ENCODE measurements at places on chromosomes 2 and 18.
A peak's percentile ranks its signal among the peaks of the same experiment; 100 is the strongest.

DNA sequence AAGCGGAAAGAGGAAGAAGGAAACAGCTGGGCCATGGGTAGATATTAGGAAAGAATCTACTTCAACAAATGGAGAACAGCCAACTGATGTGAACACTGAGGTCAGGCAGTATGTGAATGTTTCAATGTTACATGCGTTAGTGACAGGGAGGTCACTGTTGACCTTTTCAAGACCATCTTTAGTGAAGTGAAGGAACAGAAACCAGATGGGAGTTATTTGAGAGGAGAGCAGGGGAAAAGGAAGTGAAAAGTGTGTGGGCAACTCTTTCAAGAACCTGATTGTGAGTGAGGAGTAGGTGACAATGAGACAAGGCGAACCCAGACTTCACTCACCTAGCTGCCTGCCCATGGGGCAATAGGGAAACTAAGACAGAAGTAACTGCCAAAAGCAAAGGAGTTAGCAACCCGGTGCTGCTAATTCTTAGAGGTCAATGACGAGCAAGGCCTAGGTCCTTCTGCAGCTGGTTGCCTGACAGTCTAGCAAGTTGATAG is 67.0 kb downstream of the SP3 start:
- no peak for DNase-seq

GRCh38 chr18:51383116-51383515 is 185.6 kb upstream of the MEX3C start:
- DNase-seq = no peak

- DNase-seq = peak; percentile 64
Observed at GRCh38 chr2:10659898-10660568, 29.7 kb downstream of the NOL10 start.

- DNase-seq = no peak
Observed at GRCh38 chr2:40507432-40507831, 55.5 kb upstream of the SLC8A1 start.

GRCh38 chr2:53632714-53633113 is 134.9 kb upstream of the CHAC2 start:
- DNase-seq = no peak

GRCh38 chr2:211534632-211535031 is 978.2 kb downstream of the CPS1 start:
- DNase-seq = no peak

DNA sequence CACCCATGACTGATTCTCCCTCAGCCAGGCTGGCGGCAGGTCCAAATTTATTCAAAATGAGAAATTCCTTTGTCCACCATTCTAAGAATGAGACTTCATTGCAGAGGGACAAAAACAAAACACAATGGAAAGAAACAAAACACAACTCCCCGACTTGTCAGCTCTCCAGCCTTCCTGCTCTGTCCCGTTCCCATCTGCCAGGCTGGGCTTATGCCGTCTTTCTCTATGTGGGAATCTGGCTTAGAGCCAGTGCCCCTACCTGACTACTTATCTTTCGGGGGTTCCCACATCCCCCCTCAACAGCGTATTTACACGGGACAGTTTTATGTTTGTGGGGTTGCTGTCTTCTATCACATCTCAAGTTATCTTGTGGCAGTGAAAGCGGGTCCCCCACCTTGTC is 13.8 kb downstream of the CELF4 start:
- no peak for DNase-seq

DNA sequence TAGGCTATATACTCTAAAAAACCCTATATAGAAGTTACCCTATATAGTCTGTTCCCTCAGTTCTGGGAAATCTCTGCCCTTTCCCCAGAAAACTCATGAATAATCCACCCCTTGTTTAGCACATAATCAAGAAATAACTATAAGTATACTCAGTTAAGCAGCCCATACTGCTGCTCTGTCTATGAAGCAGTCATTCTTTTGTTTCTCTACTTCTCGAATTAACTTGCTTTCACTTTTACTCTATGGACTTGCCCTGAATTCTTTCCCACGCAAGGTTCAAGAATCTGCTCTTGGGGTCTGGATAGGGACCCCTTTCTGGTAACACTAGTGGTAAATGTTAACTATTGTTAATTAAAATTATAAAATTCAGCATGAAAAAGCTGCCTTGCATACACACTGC is 17.4 kb upstream of the AP1S3 start:
- no peak for DNase-seq

DNA sequence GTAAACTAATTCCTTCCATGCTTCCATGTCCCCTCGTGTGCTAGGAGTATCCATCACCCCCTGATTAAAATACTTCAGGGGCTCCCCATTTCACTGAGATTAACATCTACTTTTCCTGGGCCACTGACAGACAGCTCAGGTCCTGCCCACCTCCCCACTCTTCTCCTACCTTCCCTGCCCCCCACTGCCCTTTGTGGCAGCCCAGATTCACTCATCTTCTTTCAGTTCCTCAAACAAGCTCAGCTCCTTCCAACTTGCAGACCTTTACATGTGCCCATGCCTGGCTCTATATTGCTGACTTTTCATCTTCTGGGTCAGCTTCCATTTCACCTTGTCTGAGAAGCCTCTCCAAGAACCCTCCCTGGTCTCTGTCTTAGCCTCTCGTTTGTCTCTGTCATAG is 12.0 kb downstream of the RUFY4 start:
- no peak for DNase-seq

GRCh38 chr18:24514439-24514838 is 54.0 kb downstream of the HRH4 start:
- peak; percentile 6 for DNase-seq

- DNase-seq = peak; percentile 36
Observed at GRCh38 chr2:207167099-207167923, 1.6 kb upstream of the KLF7 start.

GRCh38 chr2:187155476-187155875 is 292.6 kb downstream of the CALCRL start:
- no peak for DNase-seq

GRCh38 chr2:5176764-5177163 is 515.4 kb upstream of the SOX11 start:
- DNase-seq = no peak

DNA sequence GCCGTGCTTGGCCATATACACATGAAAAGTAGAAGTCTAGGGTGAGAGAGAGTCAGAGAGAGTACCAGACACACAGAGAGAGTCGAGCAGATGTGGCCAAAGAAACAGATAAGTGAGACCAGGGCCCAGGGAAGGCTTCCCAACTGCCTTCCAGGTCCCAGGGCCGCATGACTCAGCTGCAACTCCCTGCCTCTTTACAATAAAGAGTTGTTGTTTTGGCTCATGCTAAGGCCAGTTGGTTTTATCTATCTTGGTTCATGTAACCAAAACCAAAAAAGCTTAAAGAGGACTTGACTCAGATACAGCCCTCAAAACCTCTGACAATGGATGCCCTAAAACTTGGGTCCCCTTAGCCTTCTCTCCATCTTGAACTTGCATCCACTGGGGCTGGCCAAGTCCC is 36.9 kb downstream of the REEP1 start:
- DNase-seq = no peak

DNA sequence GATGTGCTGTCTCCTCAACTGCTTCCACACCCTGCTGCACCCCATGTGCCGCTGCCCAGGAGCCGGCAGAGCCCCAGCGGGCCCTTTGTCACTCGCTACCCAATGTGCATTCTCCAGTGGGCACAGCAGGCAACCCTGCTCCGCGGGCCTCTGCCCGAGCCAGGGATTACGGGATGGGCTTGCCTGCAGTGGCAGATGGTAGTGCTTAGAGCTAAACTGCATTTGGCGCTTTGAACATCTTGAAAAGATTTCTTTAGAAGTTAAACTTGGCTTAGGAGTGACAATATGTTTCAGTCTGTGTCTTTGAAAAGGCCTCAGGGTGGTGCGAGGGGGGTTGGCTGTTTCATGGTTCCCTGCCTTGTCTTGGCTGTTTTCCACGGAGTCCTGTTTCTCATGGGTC is 84.0 kb upstream of the BOD1L2 start:
- no peak for DNase-seq

- no peak for DNase-seq
Observed at GRCh38 chr2:62447411-62447810, 58.6 kb downstream of the TMEM17 start.

DNA sequence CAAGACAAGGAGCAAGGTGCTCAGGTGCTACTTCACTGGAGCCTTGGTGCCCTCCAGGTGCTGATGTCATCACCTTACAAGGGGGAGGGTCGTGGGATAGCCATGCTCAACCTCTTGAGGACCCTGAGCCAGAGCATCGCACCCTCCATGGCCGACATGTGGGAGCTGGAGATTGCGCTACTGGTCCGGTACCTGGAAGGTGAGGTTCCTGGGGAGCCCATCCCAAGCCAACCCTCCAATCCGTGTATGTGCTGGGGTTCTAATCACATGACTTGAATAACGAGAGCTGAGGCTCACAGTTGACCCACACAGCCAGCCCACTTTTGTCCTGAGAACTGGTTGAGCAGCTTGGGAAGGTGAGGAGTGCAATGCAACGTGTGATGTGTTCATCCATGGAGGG is 25.9 kb downstream of the MROH2A start:
- no peak for DNase-seq

DNA sequence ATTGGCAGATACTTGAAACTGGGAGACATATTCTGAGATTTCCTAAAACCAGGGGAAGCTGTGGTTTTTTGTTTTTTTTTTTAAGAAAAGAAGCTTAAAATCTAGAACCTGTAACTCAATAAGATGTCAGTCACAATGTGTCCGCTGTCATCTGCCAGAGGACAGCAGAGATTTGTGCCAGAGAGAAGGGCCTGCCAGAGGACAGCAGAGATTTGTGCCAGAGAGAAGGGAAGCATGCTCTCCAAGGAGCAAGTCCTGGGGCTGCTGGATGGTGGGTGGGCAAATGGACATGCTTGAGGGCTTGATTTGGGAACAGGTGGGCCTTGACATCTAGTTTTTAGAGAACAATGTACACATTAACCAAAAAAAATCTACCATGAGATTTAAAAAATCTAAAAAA is 77.9 kb downstream of the CCDC93 start:
- no peak for DNase-seq

GRCh38 chr18:27772081-27772480 is 404.8 kb downstream of the CDH2 start:
- no peak for DNase-seq

GRCh38 chr2:67612576-67613042 is 215.5 kb downstream of the ETAA1 start:
- DNase-seq = no peak

GRCh38 chr2:32061973-32062861 is 1.1 kb upstream of the SPAST start:
- no peak for DNase-seq

GRCh38 chr2:240930631-240931318 is 24.6 kb downstream of the CROCC2 start:
- DNase-seq = no peak

GRCh38 chr2:43065871-43066270 is 160.5 kb downstream of the ZFP36L2 start:
- DNase-seq = no peak

- DNase-seq = peak; percentile 60
Observed at GRCh38 chr2:168194784-168195522, 52.4 kb downstream of the STK39 start.

GRCh38 chr2:120675460-120676130 is 60.1 kb upstream of the GLI2 start:
- peak; percentile 70 for DNase-seq

- no peak for DNase-seq
Observed at GRCh38 chr18:46478796-46479195, 178.2 kb downstream of the LOXHD1 start.

DNA sequence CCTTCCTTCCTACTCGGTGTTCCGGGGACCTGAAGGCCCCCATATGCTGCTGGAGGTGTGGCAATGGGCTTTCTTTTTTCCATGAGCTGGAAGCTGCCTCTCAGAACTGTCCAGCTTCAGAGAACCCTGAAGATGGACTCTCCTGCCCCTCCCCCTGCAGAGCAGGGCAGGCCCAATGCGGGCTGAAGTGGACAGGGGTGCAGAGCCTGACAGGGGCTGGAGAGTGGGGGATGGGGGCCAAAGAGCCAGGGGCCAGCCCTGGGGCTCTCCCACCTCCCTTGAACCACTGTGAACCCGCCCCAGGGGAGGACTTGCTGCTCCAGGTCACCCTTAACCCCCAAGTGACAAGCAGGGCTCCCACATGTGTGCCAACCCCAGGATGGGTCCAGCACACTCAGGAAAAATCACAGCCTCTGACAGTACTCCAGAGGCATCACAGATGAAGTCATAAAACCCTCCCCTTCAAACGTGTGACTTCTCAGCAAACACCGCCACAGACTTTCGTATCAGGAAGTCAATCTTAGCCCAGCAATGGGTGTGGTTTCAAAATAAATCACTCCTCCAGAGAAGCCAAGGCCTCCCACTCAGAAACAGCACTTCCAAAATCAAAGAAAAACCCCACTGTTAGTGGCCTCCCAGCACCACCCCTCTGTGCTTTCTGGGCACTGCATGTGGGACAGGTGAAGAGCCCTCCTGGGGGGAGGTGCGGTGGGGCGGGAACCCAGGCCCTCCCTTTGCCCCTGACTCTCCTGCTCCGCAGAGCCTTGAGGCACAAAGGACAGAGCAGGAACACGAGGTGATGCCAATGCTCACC is 135.8 kb downstream of the HDAC4 start:
- DNase-seq = peak; percentile 67

DNA sequence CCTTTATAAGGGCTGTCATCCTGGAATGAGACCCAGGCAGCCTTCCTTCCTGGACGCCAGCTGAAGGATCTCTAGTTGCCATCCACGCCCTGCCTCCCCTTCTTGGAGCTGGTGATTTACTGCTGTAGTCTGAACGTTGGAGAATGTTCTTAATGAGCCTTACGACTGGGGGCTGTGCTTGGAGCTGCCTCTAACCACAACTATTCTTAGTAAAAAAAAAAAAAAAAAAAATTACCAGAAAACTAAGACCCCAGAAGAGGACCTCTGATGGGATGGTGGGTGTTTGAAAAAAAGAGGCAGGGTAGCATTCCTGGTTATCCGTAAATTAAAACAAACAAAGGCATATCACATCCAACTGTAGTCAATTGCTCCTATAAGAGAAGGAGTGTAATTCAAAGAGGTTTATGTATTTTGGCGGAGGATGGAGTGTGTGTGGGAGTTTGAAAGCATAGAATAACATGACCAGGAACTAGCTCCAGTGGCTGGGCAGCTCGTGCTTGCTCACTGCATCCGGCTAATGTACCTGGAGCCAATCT is 105.4 kb downstream of the QPCT start:
- DNase-seq = no peak

DNA sequence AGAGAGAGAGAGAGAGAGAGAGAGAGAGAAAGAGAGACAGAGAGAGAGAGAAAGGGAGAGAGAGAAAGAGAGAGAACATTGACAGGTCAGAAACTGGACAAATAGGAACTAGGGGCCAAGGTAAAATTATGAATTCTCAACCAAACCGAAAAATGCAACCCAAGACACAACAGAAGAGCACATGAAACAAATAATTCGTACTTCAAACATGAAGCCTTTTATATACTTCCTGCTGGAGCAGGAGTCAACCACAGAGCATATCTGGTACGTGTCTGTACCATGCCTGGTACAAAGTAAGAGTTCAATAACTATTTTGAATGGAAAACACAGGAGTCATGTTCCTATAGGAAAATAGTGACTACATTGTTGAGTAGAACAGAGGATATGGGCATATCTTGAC is 6.5 kb upstream of the VPS54 start:
- no peak for DNase-seq

Measured in activated CD4-positive, alpha-beta T cell treated with anti-CD3 and anti-CD28 coated beads for 48 hours (primary cell).